Esophagus mucosa (tissue), 1 donor: ENCODE measurements at places on chromosomes 11 and 22. TPM values are rescaled to one million over a fixed set of nuclear protein-coding genes. Genes with fewer than 3 reads are reported as not detected.

ARL14EP gene
- total RNA-seq, result 10.9 TPM

GRCh38 chr11:123143476-123143875 lies 51.6 kb downstream of the CLMP start:
- ATAC-seq, result no peak

DNA sequence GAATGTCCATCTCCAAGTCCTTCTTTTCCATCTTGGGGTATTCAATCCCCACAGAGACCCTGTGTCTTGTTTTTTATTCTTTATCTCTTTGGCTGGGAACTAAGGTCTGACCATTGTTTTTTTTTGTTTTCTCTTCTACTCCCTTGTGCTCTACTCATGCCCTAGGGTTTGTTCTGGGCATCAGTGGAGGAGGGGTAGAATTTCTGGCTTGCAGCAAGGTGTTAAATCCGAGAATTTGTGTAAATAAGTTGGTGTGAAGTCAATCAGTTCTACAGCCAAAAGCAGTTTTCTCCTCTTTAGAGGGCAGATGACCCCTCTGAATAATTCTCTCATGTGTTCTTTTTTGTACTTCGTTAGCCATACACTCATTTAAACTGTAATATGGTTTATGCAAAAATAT lies 10.7 kb downstream of the CECR2 start:
- ATAC-seq, result no peak

GAL3ST3 gene
- not detected for total RNA-seq

DNA sequence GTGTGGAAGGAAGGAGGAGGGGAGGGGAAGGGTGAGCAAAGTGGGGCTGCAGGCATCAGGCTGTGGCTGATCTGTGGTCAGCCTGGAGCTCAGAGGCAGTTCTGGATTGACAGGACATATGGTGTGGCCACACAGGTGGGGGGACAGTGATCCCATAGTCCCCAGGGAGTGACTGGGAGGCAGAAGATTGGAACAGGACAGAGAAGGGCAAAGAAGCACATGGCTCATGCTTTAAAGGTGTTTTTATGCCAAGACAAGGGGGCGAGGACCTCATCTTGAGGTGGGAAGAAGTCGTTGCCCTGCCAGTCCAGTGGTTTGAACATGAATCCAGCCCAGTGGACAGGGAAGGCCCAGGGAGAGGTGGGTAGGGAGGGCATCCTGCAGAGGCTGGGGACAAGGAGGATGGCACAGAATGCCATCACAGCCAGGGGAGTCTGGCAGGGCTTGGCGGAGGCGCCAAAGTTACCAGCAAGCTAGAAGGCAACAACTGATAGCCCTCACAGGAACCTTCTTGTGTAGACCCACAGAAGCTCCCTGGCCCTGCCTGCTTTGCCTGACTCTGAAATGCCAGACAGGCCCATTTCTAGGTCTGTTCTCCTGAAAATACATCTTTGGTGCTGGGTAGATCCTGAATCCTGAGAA lies 3.1 kb downstream of the BET1L start:
- no peak for ATAC-seq

DNA sequence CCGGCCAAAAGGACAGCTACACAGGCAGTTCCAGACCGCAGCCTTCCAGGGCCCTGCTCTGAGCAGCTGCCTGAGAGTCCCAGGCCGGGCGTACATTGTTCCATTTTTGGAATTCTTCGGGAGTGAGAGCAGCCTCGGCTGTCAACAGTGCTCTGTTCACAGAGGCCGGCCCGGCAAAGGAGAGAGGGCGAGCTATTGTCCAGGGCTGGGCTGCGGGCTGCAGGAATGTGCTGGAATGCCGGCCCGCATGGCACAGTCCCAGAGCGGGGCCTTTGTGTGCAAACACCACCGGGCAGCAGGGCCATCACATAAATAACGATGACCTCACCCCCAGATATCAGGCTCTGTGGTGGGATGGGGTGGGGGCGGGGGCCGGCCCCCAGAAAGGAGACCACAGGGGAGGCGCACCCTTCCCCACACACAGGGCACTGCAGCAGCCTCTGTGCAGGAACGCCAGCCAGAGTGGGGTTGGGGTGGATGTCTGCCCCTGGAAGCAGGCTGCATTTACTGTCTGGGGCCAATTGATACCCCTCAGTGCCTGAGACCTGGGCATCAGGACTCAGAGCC lies 15.8 kb downstream of the LINC01488 start:
- peak; percentile 45 for ATAC-seq

ZNF70 gene
- 1.4 TPM for total RNA-seq

DNA sequence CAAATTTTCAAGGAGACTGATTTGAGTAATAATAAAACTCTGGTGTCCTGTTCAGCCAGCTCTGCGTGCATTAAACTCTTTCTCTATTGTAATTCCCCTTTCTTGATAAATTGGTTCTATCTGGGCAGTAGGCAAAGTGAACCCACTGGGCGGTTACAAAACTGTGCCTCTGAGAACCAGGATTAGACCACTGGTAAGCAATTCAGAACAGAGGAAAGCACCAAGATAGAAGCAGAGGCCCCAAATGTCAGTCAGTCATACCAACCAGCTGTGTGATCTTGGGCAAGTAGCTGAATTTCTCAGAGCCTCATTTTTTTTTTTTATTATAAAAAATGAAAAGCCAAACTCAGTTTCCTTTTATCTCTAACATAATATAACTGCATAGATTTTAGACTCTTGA lies 54.9 kb downstream of the TRIM44 start:
- ATAC-seq, result no peak

DNA sequence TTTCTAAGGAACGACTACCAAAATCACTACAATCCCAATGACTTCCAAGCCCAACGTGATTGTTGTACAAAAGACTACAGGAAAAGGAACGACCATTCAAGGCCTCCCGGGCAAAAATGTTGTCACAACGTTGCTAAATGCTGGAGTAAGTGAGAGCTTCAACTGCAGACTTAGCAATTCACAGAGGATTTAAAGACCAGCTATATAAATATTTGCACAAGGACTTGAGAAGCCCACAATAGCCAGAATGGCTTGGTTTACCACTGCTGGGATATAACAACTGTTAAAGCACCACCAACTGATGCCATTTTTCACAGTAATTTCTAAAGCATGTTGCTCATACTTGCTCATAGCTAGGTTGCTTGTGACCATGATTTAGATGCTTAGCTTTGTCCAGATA lies 78.3 kb downstream of the EMSY start:
- no peak for ATAC-seq

- ATAC-seq, result no peak
Observed at GRCh38 chr11:1757861-1758610, 5.7 kb downstream of the CTSD start.

DNA sequence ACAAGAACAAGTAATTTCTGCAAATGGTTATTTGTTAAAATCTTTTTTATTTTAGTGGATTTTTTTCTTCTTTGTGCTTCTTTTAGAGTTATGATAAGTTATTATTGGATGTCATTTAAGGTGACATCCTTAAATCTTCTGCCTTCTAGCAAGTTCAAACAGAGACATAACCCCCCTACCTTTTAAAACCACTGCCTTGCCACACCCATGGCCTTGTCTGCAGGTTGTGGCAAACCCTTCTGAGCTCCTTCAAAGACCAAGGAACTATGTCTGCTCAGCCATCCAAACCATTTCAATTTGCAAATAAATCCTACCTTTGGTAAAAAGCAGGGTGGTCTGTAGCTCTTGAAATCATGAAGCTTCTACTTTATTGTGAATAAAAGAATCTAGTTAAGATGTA lies 241.6 kb downstream of the FAM76B start:
- ATAC-seq, result no peak

DNA sequence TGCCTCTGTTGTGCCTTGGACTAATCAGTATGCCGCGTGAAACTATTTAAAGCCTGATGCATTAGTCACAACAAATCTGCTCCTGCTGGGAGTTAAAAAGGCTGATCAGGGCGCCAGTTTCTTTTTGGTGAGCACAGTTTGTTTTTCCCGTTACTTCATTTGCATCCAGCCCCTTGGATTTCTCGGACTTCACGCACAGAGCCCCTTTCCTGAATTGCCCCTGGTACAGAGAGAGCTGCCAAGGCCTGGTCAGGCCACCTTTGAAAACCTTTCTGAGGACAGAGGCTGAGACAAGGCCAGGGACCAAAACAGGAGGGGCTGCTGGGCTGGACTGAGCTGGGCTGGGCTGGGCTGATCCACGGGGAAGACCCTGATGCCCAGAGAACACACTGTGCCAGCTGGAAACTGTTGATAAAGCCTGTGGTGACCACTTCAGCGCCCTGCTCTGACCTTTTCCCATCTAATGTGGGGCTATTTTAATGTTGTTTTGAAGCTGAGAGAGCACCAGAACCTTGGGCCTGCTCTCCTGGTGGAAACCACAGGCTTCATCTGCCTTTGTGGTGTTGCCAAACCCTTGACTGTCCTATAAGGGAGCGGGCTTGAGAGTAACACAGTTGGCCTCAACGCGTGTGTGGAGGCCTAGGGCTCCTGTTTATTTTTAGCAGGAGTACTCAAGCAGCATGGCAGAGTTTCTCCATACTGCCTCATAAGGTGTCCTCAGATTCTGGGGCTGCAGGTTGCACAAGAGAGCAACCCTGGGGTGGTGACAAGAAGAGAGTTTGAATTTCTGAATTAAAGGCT lies 44.2 kb downstream of the NAV2 start:
- no peak for ATAC-seq

TPCN2 gene
- 6.6 TPM for total RNA-seq

NLRP10 gene
- total RNA-seq, result not detected

DNA sequence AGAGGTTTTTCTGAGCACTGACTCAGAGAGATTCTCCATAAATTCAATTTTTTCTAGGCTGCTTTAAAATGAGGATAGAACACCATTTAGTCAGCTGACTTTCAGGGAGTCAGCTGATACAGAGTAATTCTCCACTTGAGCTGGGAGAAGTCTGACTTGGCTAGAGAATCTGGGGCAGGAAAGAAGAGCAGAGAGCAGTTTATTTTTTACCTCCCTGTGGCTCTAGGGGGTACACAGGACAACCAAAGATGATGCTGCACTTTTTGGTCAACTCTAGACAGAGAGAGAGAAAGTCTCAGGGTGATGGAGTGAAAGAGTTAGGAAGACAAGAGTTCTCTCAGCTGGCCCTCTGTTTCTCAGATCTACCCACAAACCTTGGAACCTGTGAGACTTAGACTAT lies 67.3 kb upstream of the EED start:
- no peak for ATAC-seq

- no peak for ATAC-seq
Observed at GRCh38 chr11:36014898-36015665, 71.2 kb downstream of the LDLRAD3 start.

GRCh38 chr22:36199001-36199551 lies 2.5 kb downstream of the APOL4 start:
- ATAC-seq, result no peak

ABCC8 gene
- total RNA-seq, result not detected
